ENCODE measurements at places on chromosomes 11 and 22.

DNA sequence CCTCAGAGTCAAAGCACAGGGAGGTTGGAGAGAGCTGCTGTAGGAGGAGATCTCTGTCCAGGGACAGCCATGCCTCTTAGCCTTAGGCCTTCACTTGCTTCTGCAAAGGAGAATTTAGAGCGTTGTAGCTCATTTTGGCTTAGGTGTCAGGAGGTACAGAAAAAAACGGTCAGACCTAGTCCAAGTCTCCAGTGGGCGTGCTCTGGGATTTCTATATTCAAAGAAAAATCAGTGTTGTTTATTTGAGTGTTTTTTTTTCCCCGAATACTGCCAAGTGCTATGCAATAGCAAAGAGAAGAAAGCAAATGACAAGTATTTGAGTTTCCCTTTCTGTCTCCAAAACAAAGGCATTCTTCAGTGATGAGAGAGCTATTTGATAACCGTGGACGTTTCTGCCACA is 22.7 kb upstream of the OPCML start:
- no peak for DNase-seq

- no peak for DNase-seq
Observed at GRCh38 chr11:127247261-127247851, 246.8 kb upstream of the KIRREL3 start.

DNA sequence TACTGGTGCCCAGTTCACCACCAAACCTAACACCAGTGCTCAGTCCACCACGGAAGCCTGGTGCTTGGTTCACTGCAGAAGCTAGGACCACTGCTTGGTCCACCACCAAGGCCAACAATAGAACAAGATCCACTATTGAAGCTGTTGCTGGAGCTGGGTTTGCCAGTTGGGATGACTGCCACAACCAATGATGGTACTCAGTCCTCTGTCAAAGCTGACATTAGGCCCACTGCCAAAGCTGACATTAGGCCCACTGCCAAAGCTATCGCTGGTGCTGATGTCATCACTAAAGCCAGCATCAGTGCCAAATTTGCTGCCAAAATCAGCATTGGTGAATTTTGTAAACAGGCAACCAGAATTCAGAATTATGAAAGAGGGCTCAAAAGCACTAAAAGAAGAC is 1850.2 kb upstream of the RAG2 start:
- DNase-seq: no peak

DNA sequence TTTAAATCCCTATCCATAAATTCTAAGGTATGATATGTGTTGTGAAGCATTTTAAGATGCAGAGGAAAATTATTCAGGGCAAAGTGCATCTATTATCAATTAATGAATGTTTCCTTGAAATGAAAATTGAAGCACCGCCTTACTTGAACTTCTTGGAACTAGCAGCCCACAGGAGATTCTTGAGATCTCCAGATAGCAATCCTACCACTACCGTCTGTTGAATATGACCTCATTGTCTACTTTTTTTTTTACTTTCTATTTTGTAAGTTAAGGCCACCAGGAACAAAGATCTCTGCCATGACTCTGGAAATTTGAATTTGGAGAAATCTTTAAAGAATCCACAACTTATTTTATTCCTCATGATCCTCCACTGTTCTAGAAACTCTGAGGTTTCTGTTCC is 808.7 kb downstream of the KCNA4 start:
- DNase-seq: no peak

- no peak for DNase-seq
Observed at GRCh38 chr11:110323786-110324185, 27.4 kb upstream of the RDX start.

DNA sequence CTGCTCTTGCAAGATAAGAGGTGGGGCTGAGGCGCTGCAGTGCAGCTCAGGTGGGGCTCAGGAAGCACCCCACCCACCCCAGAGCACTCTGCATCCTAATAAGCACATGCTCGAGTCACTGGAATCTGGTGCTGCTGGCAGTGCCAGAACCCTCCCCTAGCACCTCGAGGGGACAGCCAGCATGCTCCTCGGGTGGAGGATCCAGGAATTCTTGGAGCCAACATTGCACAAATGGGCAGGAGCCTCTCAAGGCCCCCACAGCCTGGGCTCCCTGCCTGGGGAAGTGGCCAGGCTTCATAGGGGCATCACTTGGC is 27.5 kb upstream of the CABP7 start:
- no peak for DNase-seq

Measured in GM19239 (cell line).